CD14-positive monocyte (primary cell): ENCODE measurements at places on chromosomes 1 and 21. TPM values are rescaled to one million over a fixed set of nuclear protein-coding genes. Genes with fewer than 3 reads are reported as not detected.

DNA sequence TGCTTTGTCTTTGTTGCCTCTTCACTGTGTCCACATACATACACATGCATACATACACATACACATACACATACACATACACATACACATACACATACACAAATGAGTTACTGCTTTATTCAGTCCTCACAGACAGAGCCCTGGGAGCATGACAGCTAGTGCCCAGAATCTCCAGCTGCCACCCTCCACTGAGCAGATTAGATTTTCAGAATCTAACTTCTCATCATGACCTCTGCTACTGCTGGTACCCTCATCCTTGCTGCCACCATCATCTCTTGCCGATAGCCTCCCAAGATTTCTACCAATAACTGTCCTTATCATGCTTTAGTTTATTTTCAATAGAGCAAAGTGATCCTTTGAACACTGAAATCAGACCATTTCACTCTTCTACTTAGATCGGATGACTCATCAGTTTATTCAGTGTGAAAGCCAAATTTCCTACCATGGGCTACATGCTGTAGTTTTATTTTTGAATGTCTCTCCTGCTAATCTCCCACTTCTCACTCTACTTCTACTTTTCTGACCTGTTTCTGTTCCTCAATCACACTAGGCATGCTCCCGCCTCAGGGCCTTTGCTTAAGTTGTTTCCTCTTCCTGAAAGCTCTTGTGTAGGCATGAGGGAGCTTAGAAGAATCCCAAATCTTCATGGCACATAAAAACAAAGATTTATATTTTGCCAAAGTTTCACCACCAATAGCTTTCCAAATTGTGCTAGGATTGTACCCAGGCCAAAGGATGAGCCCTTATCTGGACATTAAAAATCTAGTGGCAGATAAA lies 43.0 kb downstream of the ATP6V1G3 start:
- peak; percentile 46 for DNase-seq

DNA sequence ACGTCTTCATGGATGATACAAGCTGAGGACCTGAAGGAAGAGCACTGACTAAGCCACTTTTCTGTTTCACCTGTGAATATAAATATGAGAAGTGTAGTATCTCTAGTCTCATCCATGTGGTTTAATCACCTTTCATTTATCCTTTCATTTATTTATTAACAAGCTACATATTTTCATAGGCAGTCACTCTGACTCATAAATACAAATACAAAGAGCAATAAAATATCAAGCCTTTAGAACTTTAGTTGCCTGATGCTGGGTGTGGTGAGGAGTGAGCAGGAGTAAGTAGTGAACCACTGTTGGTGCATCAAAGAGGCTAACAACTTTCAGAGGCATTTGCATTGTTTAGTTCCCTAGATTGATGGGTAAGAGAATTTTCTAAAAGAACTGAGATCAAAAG lies 269.0 kb upstream of the C1orf87 start:
- DNase-seq, result no peak

DNA sequence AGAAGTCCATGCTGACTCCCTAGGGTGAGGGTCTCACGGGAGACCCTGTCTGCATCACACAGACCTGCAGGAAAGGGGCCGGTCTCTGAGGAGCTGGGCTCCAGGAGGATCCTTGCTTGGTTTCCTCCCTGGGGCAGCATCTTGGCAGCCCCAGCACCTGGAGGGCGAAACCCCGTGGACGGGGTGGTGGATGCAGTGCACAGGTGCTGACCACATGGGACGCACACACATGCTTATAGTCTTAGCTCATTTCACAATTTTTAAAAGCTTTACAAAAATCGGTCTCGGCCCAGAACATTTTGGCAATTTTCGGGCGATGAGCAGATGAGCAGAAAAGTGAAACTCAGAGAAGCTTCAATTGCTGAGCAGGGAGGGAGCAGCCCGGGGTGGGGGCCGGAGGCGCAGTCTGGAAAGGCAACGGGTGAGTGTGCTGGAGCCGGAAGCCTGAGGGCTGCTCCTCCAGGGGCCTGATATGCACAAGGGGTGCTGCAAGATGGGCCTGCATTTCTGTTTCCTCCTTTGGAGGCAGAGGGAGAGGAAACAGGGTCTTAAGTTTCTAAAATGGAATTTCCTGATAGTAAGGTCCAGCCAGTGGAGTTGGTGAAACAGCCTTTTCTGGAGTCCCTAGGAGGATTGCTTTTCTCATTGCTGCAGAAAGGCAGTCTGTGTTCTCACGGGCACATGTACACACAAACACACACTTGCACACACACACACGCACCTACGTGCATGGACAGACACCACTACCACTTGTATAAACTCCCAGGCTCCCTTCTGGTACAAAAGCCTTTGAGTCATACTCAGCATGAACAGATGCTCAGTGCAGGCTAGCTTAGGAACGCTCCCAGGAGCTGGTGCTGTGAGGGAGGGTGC lies 60.6 kb downstream of the SCCPDH start:
- no peak for DNase-seq

- DNase-seq, result no peak
These were observed 8.7 kb downstream of the GRHL3 start for GRCh38 chr1:24327891-24328290.

DNA sequence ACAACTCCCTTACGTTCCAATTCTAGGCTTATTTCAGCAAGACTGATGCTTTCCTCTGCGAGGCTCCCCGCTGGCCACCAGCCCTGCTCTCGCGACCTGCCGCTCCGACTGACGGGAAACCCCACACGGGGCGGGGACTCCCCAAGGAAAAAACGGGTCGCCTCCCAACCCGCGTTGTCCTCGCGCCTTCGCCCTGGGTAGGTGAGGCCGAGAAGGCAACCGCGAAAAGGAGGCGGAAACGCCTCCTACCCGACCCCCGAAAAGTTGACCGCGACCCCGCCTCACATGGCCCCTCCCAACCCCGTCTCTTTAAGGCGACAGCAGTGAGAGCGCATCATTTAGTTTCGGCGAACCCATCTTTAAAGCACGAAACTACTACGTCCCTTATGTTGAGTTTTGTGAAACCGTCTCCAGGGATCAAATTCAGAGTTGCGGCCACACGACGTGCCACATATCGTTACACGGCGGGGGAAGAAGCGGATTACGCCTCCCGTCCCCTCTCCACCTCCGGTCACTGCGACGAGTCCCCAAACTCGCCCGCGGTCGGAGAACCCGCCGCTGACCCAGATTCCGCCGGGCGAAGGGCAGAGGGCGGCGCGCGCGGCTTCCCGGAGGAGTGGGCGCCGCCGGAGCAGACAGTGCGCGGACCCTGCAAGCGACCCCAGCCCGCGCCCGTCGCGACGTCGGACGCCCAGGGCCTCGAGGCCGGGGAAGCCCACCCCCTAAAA lies 1.2 kb downstream of the ANP32E start:
- DNase-seq, result peak; percentile 75

- DNase-seq, result no peak
These were observed 10.0 kb upstream of the IRF6 start for GRCh38 chr1:209815931-209816341.

- no peak for DNase-seq
These were observed 33.4 kb upstream of the USH2A start for GRCh38 chr1:216456682-216457081.

DNA sequence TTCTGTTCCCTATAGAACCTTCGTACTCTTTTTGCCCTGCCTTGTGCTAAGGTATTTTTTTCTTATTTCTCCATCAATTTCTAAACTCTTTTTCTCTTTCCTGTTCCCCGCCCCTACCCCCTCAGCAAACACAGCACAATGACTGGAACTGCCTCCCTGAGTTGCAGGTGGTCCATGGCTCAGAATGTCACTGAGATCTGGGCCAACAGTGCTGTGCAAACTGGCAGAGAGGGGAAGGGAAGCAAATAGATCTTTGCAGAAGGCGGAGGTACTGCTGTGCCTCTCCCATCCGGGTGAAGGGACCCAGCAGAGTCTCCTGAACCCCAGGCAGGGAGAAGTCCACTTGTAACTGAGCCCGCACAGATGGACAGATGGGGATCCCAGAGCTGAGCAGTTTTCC lies 32.6 kb upstream of the A3GALT2 start:
- DNase-seq, result no peak

DNA sequence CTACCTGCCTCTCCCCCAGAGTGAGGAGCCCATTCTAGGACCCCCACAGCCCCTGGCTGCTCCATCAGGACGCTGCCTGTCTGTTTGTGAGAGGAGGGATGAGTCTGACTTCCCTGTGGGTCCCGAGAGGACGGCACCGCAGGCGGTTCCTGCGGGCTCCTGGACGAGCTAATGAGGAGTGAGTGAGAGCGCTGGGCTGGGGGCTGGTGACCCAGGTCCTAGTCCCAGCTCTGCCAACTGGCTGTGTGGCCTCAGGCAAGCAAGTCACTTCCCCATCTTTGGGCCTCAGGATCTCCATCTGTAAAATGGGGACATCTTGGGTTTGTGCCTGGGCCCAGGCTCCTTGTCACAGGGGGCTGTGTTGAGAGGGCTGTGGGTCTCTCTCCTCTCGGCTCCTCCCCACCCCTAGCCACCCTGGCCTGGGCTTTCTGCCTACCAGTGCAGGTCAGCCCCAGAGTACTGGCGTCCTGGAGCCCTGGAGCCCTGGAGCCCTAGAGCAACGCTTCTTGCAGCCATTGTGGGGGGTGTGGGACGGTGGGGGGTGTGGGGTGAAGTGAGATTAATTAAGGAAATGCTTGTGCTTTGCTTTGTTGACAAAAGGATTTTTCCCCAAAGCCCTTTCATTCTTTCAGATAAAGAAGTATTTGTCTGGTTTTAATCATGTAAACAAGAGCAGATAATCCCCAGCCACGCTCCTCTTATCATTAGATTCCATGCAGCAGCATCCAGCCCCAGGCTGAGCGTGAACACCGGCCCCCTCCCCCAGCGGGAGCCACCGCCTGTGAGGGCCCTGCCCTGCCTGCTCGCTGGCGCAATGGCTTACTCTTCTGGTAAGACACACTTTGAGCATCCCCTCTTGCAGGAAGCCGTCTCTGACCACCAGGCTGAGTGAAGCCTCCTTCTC lies 26.8 kb downstream of the SLC1A7 start:
- DNase-seq, result no peak

GRCh38 chr1:32798191-32798590 lies 19.0 kb downstream of the YARS1 start:
- no peak for DNase-seq

GRCh38 chr1:48251323-48251722 lies 28.8 kb downstream of the SLC5A9 start:
- DNase-seq, result no peak

- DNase-seq, result no peak
These were observed 206.9 kb downstream of the ASTN1 start for GRCh38 chr1:176957603-176958002.

- no peak for DNase-seq
These were observed 45.6 kb upstream of the RGS2 start for GRCh38 chr1:192763243-192763642.

GRCh38 chr1:84997667-84998600 lies 1.0 kb upstream of the MCOLN2 start:
- DNase-seq, result no peak

GRCh38 chr1:201565024-201565730 lies 26.2 kb downstream of the NAV1 start:
- DNase-seq, result no peak

DNA sequence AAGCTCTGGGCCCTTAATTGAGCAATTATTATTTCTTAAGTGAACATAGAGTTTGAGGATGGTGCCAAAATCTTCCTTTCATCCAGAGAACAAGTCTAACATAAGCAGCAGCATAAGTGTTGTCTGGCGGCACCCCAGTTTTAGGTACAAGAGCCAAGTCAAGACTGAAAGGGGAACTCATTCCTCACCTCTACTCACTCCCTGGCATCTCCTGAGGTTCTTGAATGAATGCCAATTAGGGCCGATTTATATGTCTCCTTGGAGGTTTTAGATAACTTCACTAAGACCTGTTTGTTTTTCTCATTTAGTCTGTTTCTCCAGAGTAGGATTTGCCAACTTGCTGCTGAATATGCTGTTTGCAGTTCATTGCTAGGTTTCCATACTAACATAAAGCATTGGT lies 42.6 kb upstream of the ADGRL2 start:
- no peak for DNase-seq

GRCh38 chr1:25845664-25846063 lies 13.6 kb downstream of the AUNIP start:
- no peak for DNase-seq

Gene TMCC2
- not detected for polyA plus RNA-seq

Gene MR1
- 40.9 TPM for polyA plus RNA-seq

Gene EXTL1
- not detected in 2 replicates for polyA plus RNA-seq

Gene LCE1C
- not detected in 2 replicates for polyA plus RNA-seq

Gene SLC16A1
- 1.0 and 2.4 TPM in 2 replicates for polyA plus RNA-seq

Gene ADAM30
- polyA plus RNA-seq, result not detected in 2 replicates

Gene RGS5
- not detected for polyA plus RNA-seq
